ENCODE measurements at places on chromosomes 12 and 14. TPM values are rescaled to one million over a fixed set of nuclear protein-coding genes. Genes with fewer than 3 reads are reported as not detected.

Gene SLC5A8
- total RNA-seq: not detected

Gene OAS2
- total RNA-seq: 7.0 TPM

Gene SOX5
- total RNA-seq: 6.8 TPM

Gene DDX54
- total RNA-seq: 47.0 TPM

Gene AMHR2
- total RNA-seq: not detected

Gene TPH2
- not detected for total RNA-seq

Gene OTX2
- not detected for total RNA-seq

Gene RIMBP2
- not detected for total RNA-seq

Gene HPD
- total RNA-seq: 1.5 TPM

Gene MGST1
- 293 TPM for total RNA-seq

Gene BRMS1L
- total RNA-seq: 3.3 TPM

Gene DNAH10
- total RNA-seq: 2.7 TPM

Gene RNF212B
- total RNA-seq: not detected

Gene TSHR
- not detected for total RNA-seq

Gene DBX2
- total RNA-seq: under 0.01 TPM

Gene NYNRIN
- total RNA-seq: 4.8 TPM

Gene FGD4
- 7.0 TPM for total RNA-seq

Gene TTC6
- not detected for total RNA-seq

Gene ARHGAP9
- total RNA-seq: under 0.01 TPM

Gene IAPP
- not detected for total RNA-seq

Gene NTS
- total RNA-seq: not detected

Gene PRB2
- total RNA-seq: not detected

Gene CDKN3
- total RNA-seq: 64.3 TPM

Gene CRY1
- total RNA-seq: 14.5 TPM

Gene PITPNM2
- 8.8 TPM for total RNA-seq

Gene SDR9C7
- not detected for total RNA-seq

Gene A2M
- 1.2 TPM for total RNA-seq

Gene SLC17A8
- under 0.01 TPM for total RNA-seq

Gene RGS6
- not detected for total RNA-seq

Gene SLC25A21
- 1.1 TPM for total RNA-seq

Gene MGP
- 0.73 TPM for total RNA-seq

Gene RPGRIP1
- total RNA-seq: not detected

Gene ADAM20
- total RNA-seq: 1.1 TPM

Gene TAS2R10
- total RNA-seq: 1.1 TPM

Gene RABGGTA
- total RNA-seq: 22.4 TPM

Gene FGF6
- total RNA-seq: not detected

Gene ARHGEF25
- 4.0 TPM for total RNA-seq

Gene MANSC1
- total RNA-seq: 3.3 TPM

Gene TNS2
- total RNA-seq: 116 TPM

Gene DIO2
- total RNA-seq: under 0.01 TPM

Gene LHX5
- not detected for total RNA-seq

Gene LRR1
- 34.6 TPM for total RNA-seq

All from subcutaneous preadipocyte (primary cell).